ENCODE measurements at places on chromosomes 1 and 21.

GRCh38 chr1:245939756-245940345 is 567.2 kb downstream of the SMYD3 start:
- ATAC-seq: no peak

DNA sequence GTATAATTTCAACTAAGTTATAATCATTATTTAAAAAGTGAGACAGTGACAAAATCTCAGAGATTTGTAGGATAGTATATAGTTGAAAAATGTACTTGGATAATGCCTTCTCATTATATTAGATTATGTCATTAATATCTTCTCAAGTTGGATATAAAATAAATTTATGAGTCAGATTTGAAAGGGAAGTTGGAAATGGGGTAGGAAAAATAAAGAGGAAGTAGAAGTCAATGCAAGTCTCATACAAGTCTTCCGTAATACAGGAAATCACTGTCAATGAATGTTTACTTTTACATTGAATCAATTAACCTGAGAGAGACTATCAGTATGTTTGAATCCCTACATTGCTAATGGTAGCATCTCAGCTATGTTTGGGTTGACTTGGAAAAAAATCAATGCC is 16.2 kb upstream of the RNPC3 start:
- no peak for ATAC-seq

GRCh38 chr1:67468066-67468718 is 38.0 kb upstream of the SERBP1 start:
- ATAC-seq: no peak

DNA sequence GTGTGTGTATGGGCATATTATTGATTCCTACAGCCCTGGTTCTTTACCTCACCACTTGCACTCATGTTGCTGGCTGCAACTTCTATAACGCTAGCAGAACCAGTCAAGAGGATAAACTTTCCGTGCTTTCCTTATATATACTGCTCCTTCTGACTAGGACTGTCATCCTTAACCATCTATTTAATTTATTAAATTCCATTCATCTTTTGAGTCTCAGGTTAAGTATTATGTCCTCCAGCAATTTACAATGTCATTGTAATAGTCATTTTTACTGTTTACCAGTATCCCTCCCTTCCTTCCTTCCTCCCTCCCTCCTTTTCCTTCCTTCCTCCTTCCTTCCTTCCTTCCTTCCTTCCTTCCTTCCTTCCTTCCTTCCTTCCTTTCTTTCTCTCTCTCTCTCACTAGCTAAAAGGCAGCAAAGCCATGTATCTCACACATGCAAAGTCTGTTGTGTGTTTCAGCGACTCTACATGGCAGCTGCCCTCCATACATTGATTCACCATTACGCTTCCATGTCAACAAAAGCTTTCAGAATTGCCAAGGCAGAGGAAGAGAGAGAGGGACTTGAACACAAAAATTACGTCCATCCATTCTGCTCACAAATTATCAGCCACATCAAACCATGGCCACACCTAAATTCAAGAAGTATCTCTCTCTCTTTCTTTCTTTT is 73.8 kb downstream of the ZNF326 start:
- no peak for ATAC-seq

GRCh38 chr1:243850452-243851256 is 611 bp upstream of the AKT3 start:
- ATAC-seq: peak; percentile 42

DNA sequence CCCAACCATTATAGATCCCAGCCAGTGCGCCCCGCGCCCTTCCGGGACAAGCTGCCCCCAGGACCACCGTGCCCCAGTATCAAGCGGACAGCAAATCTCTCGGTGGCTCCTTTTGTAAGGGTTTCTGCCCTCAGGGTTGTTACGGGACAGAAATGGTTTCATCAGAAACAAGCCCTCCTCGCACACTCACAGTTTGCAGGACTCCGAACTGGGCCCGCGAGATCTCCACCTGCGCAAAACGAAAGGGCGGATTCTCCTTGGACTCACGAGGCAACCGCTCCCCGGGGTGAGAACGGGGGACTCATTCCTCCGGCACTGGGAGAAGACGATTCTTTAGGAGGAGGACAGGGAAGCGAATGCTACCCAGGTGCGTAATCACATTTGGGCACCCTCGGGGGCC is 51.1 kb upstream of the H6PD start:
- no peak for ATAC-seq

- no peak for ATAC-seq
These were observed 217.4 kb downstream of the FGGY start for GRCh38 chr1:59514061-59514909.

GRCh38 chr1:151037032-151037431 is 646 bp downstream of the BNIPL start:
- no peak for ATAC-seq

DNA sequence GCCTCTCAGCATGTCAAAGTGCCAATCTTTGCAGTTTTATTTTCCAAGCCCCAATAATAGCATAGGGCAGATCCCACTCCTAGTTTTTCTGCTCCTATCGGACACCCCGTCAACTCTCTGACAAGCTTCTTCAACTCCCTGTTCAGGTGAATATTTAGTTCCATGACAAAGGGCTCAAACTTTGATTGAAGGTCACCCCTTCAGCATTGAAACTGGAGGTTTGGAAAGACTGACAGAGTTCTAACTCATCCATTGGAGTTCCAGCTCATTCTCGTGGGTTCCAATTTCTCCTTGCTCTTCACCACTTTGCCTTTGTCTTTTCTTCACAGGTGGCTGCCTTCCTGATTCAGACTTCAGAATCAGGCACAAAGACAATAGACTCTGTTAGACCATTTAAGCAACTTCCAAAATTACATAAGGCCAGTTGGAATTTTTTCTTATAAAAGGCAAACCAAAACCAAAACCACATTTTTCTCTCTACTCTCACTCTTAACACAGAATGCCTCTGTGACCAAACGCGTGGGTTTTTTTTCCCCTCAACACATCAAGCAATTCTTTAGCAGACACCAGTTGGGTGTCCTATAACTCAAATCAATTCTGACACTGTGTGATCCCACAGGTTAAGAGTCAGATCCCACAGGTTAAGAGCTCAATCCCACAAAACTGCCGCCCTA is 169.3 kb upstream of the USP25 start:
- ATAC-seq: no peak

DNA sequence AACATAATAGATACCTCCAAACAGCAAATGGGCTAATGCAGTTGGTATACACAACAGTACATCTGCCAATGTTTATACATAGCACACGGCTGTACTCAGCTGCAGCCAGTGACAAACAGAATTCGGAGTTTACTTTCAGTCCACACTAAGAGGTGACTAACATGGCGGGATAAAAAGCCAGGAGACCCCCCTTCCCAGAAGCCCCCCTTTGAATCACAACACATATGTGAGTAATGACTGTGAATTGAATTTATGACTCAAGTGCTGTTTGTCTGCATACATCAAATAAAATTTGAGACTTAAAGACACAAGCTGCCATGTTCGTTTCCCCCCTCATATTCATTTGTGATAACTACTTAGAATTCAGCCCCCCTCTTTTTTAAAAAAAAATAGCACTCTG is 113.2 kb downstream of the RUNX1 start:
- ATAC-seq: peak; percentile 22

GRCh38 chr1:60567256-60567655 is 493.7 kb upstream of the C1orf87 start:
- no peak for ATAC-seq

DNA sequence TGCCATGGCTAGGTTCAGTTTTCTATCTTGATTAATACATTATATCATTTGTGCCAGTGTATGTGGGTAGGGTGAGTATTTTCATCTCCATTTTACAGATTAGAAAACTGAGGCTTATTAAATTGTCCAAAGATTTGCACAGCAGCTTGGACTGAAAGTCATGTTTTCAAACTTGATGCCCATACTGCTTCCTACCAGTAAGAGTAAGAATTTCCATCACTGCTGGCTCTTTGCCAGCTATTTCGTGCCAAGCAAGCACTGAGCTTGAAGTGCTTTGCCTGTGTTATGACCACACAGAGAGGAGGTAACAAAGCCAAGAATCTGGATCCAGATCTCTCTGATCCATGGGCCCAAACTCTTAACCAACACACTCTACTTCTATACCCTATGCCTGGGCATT is 295.0 kb downstream of the VAV3 start:
- ATAC-seq: no peak

- ATAC-seq: no peak
These were observed 56.5 kb downstream of the GABPA start for GRCh38 chr21:25791319-25791718.

GRCh38 chr1:54362881-54363340 is 43.3 kb downstream of the SSBP3 start:
- ATAC-seq: no peak

DNA sequence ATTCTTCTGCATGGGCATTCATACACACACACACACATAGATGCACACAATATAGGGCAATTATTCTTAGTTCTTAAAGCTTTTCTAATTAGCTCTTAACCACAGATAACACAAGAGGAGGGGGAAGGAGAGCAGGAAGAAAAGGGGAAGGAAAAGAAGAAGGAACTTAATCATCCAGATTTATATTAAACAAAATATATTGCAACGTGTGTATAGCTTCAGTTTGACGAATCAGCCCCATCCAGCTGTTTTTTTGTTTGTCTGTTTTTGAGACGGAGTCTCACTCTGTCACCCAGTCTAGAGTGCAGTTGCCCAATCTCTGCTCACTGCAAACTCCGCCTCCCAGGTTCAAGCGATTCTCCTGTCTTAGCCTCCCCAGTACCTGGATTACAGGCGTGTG is 21.7 kb upstream of the ANKRD13C start:
- ATAC-seq: no peak

- ATAC-seq: no peak
These were observed 12.1 kb upstream of the KDF1 start for GRCh38 chr1:26972390-26972789.

DNA sequence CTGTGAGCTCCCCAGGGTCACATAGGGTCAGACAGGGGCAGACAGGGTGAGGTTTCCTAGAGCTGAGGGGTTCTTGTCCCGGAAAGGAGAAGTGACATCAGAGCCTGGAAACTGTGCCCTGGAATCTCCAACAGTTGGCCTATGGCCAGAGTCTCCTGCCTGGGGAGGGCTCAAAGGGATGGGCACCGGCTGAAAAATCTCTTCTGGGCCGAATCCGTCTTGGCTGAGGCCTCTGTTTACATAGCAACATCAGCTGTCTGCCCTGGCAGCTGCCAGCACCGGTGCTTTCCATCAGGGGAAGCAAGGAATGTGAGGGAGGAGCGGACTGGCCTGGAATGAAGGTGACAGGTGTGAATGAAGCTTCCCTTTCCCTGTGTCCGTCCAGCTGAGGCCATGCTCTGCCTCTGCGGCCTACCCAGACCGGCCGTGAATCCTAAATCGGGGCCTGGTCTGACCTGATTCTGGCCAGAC is 30.7 kb downstream of the VASH2 start:
- no peak for ATAC-seq

- no peak for ATAC-seq
These were observed 110.7 kb downstream of the TNR start for GRCh38 chr1:175632667-175633066.

DNA sequence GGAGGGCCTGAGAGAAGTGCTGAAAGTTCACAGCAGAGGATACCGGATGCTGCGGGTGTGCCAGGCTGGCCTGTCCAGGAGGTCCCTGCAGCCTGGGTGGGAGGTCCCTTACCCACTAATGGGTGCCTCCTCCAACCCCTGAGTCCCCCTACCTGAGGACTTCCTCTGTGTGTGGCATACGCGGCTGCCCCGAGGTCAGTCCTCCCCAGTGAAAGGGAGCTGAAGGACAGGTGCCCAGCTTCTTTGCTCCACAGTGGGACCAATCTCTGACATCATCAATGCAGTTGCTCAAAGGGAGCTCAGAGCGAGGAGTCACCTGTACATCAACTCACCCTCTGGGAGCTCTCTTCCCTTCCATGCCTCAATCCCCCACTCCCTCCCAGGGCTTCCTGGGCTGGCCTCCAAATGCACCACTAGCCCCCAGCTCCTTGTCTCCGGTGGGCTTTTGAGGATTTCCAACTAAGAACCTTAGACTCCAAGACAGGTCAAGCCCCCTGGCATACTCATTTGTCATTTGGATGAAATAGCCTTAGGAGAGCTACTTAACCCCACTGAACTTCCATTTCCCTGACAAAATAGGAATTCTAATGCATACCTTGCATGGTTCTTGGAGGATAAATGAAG is 53.9 kb downstream of the PDE9A start:
- no peak for ATAC-seq

GRCh38 chr1:158058237-158058985 is 65.0 kb downstream of the KIRREL1 start:
- no peak for ATAC-seq

GRCh38 chr21:39669976-39670661 is 57.4 kb downstream of the B3GALT5 start:
- ATAC-seq: no peak

- no peak for ATAC-seq
These were observed 10.4 kb downstream of the DTL start for GRCh38 chr1:212045981-212046380.

- ATAC-seq: peak; percentile 73
These were observed 286.3 kb upstream of the SGIP1 start for GRCh38 chr1:66247415-66248208.

Measured in activated CD4-positive, CD25-positive, alpha-beta regulatory T cell treated with anti-CD3 and anti-CD28 coated beads, Interleukin-2, amount 50 U/mL, for 24 hours (primary cell).